Ureter (tissue), 1 donor: ENCODE measurements at places on chromosomes 5 and 9. TPM values are rescaled to one million over a fixed set of nuclear protein-coding genes. Genes with fewer than 3 reads are reported as not detected.
A peak's percentile ranks its signal among the peaks of the same experiment; 100 is the strongest.

The GPX3 gene
- total RNA-seq = 160 TPM

The RANBP17 gene
- total RNA-seq = 29.3 TPM

The MYOT gene
- 1.3 TPM for total RNA-seq

The SCAI gene
- 7.2 TPM for total RNA-seq

The CBY3 gene
- not detected for total RNA-seq

The SH3TC2 gene
- total RNA-seq = 70.0 TPM

The STC2 gene
- 8.8 TPM for total RNA-seq

The ENTPD8 gene
- total RNA-seq = not detected

The EPB41L4B gene
- 15.9 TPM for total RNA-seq

The CA9 gene
- not detected for total RNA-seq

The SH3PXD2B gene
- total RNA-seq = 39.8 TPM

The SLC34A1 gene
- total RNA-seq = not detected

The PCDHB15 gene
- 4.3 TPM for total RNA-seq

The TMOD1 gene
- total RNA-seq = 29.3 TPM

The PCA3 gene
- total RNA-seq = not detected

- DNase-seq = no peak
Measured at GRCh38 chr9:113660196-113660595, 196.7 kb downstream of the RGS3 start.

DNA sequence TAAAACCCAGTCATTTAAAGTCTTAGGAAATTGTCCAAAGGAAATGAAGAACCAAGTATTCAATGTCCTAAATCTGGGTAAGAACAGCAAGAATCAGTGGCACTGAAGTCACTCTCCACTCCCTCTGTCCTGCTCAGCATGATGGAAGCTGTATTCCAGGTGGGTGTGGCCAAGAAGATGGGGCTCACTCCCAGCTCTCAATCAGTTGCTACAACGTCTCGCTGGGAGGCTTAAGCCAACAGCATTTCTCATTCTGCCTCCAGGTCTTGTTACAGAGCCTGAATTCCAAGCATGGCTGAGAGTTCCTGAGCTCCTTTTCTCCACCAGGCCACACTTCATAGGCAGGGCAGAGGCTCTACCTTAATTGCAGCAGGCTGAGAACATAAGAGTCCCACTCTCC, 41.2 kb upstream of the TRIO start:
- no peak for DNase-seq

DNA sequence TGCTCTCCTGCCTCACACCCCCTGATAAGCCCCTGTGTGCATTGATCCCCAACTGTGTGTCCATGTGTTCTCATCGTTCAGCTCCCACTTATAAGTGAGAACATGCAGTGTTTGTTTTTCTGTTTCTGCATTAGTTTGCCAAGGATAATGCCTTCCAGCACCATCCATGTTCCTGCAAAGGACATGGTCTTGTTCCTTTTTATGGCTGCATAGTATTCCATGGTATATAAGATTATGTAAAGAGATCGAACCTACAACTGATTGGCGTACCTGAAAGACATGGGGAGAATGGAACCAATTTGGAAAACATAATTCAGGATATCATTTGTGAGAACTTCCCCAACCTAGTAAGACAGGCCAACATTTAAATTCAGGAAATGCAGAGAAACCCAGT, 32.4 kb downstream of the ANKRD33B start:
- DNase-seq = no peak

DNA sequence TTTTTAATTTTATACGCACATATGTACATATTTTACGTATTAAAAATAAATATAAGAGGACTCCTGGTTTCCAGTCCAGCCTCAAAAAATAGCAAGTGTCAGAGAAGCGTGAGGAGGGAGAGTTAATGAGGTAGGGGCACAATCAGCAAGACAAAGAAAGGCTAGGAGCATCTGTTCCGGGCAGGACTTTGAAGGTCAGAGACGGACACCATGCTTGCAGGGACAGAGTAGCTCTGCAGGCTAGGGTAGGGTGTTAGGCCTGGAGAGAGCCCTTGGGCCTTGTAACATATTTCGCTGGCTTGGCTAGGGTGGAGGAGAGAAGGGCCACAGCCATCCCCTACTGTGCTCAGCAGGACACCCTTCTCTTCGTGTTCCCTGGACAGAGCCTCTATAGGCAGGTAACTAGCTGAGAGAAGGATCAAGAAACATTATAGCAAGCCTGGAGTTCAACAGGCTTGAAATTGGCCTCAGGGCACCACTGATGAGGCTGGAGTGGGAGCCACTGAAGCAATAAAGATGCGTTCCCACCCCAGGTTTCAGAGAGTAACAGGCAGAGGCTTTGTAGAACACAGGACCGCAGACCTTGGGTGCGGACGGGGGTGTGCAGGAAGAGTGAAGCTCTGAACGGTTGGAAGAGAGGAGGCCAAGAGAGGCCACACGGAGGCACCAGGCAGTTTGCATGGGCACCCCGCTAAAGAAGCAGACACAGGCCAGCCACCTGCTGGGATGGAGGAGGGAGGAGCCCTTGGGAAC, 9.7 kb upstream of the IPPK start:
- DNase-seq = no peak

- no peak for DNase-seq
Measured at GRCh38 chr5:135901633-135902032, 6.0 kb upstream of the IL9 start.

DNA sequence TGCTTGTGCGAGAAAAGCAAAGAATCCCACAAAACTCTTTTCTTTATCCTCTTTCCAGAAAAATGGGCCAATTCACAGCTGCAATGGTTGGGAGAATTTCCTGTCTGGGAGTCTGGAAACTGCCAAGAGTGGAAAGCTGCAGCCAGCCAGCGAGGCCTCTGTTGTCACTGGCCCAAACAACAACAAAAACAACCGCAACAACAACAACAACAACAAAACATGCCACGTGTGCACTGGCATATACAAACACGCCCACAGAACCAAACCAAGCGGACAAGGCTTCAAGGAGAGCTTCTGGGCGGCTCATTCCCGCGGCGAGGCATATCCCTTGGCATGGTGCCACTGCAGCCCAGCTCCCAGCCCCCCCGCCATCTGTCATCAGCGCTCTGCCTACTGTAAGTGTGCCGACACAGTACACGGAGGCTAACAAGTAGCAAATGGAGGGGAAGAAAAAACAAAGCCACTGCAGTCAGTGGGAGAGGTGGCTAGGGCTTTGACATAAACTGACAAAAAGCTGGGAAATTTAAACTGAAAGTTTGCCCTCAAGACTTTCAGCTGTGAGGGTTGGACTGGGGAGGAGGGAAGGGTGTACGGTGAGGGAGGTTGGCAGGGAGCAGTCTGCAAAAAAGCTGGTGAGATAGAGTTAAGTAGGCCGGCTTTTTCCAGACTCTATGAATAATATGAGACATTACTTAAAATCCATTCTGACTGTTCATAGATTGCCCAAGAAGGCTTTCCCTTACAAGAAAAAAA, 165.0 kb upstream of the ZNF462 start:
- DNase-seq = peak; percentile 51

GRCh38 chr9:76521906-76522305, 62.9 kb downstream of the GCNT1 start:
- DNase-seq = no peak

DNA sequence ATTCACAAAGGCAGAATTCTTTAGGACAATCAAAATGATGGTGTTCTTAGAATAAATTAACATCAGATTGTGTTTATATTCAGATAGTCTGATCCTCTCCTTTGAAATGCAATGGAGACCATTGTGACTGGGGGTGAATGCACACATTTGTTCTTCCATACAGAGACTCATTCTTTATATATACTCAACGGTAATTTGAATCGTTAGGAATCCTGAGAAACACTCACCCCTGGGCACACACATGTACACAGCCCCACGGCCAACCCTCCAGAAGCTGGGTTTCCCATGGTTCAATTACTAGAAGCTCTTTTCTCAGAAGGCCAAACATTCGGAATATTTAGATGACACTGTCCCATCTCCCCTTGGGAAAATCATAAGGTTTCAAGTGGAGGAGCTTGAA, 57.5 kb upstream of the EPB41L4B start:
- DNase-seq = no peak

DNA sequence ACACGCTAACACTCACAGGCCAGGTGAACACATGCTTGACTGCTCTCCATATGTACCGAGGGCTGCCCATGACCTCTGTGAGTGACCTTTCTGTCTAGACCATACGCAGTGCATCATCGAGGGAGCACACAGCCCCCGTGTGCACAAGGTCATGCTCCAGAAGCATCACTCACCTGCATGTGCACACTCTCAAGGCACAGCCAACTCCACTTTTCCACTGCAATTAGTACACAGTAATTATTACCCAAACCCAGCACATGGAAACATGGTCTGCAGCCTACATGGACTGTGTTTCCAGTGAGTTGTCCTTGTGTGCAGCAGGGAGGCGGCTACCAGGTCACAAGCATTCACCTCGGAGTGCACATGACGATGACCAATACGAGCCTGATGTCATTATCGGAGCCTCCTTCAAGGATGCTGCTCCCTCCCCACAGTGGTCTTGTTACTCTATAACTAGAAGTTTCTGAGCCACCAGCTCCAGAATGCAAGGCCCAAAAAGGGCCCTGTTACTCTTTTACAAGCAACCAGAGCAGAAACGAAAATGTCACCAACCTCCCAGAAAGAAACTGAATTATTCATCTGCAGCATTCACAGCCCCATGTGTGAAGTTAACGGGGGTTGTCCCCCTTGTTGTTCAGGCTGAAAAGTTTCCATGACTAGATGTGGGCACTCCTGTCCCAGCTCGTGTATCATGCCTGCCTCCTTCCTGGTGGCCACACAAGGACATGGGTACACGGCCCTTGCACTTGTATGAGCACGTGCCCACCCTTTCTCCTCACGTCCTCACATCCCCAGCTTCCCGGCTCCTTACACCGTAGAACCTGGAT, 31.2 kb downstream of the SEMA4D start:
- DNase-seq = no peak

- no peak for DNase-seq
Measured at GRCh38 chr5:169171515-169171914, 129.4 kb downstream of the SLIT3 start.

DNA sequence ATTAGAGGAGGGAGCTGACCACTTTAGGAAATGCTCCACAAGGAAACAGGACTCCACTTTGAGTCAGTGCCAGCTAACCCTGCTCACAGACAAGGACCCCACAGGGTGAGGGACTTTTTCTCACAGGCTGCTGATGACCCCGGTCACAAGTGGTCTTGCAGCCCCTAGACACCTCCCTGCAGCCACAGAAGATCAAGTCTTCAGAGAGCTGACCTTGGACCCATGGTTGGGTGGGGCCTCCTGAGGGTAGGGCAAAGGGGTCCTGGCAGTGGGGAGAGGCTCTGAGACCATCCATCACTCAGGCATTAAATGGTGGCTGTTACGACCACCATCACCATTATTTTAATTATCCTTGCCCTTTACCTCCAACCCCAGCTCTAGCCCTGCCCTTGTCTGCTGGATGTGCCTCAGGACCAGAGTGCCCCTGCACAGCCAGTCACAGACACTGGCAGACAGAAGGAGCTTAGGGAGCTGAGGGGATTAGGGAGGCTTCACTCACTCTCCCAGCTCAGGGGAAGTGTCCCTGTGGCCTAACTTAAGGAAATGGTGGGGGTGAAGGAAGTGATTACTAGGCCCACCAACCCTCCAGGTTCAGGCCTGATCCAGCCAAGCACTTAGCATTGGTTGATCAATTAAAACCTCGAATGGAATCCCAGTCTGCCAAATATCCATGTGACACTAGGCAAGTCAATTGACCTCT, 1.6 kb downstream of the ACSL6 start:
- no peak for DNase-seq

DNA sequence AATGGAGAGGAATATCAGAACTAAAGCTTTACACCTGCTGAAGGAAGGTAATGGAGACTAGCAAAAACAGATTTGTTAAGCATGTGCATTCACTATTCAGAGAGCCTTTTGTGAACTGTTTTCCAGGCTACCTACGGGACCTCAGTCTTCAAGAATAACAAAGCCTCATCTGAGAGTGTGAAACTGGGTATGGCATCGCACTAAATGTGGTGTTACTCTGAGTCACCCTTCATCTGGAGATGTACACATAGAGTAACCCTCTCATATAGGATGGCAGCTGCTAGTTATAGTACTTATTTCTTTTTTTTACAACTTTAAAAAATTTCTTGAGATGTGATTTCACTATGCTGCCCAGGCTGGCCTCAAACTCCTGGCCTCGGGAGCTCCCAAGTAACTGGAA, 306.8 kb downstream of the ZNF608 start:
- DNase-seq = no peak

- DNase-seq = no peak
Measured at GRCh38 chr5:135205632-135206349, 171.8 kb upstream of the PITX1 start.

GRCh38 chr5:10857338-10857733, 96.3 kb upstream of the DAP start:
- DNase-seq = no peak

GRCh38 chr5:68191083-68191791, 24.3 kb upstream of the PIK3R1 start:
- DNase-seq = no peak

- no peak for DNase-seq
Measured at GRCh38 chr9:77977210-77977611, 54.4 kb downstream of the GNAQ start.

- no peak for DNase-seq
Measured at GRCh38 chr5:109928046-109928445, 238.3 kb downstream of the MAN2A1 start.

GRCh38 chr5:169164481-169164925, 136.4 kb downstream of the SLIT3 start:
- DNase-seq = peak; percentile 49

- no peak for DNase-seq
Measured at GRCh38 chr9:7859701-7860334, 60.2 kb upstream of the DMAC1 start.

DNA sequence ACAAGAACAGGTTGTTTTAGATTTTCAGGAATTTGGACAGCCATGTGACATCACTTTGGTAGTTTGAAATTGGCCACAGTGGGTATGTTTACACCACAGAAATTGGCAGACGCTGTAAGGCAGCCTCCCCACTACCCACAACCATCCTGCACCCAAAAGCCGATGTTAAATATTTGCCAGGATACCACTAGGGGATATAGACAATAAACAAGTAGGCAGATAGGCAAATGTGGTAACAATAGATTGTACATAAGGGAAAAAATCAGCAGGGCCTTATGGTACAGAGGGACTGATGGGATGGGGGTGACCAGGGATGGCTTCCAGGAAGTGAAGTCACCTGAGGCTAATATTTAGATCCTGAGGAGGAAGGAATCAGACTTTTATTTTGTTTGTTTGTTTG, 31.1 kb upstream of the DUSP1 start:
- DNase-seq = no peak

- DNase-seq = no peak
Measured at GRCh38 chr5:31847354-31847753, 208.4 kb downstream of the PDZD2 start.

- DNase-seq = no peak
Measured at GRCh38 chr5:130055572-130055971, 151.3 kb downstream of the CHSY3 start.

GRCh38 chr9:127523312-127523851, 72.1 kb downstream of the LRSAM1 start:
- DNase-seq = no peak

GRCh38 chr9:70574151-70574837, 159.8 kb upstream of the KLF9 start:
- DNase-seq = no peak
